ENCODE measurements at places on chromosomes 3 and 15.

- DNase-seq: no peak
Measured at GRCh38 chr3:10329495-10330015, 8.6 kb upstream of the SEC13 start.

DNA sequence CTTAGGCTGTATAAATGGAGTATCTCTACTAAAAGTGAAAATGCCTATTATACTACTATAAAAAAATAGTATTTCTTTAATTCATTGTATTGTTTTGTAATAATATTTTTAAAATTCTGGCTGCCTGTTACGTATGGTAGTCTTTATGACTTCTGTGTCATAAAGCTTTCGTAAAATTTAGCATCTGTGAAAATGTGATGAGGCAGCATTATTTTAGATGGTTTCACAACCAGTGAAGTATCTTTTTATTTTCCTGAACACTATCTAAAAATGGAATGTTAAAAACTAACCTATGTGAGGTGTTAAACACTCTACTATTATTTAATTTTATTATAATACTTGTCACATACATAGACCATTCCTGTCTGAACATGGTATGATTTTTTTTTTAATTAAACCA lies 46.2 kb downstream of the LRCH3 start:
- DNase-seq: no peak

GRCh38 chr15:80414546-80415357 lies 10.6 kb downstream of the ARNT2 start:
- DNase-seq: no peak

GRCh38 chr3:32972482-32973146 lies 21.2 kb downstream of the CCR4 start:
- DNase-seq: no peak

- no peak for DNase-seq
Measured at GRCh38 chr15:24955531-24955921, 739 bp downstream of the SNRPN start.

DNA sequence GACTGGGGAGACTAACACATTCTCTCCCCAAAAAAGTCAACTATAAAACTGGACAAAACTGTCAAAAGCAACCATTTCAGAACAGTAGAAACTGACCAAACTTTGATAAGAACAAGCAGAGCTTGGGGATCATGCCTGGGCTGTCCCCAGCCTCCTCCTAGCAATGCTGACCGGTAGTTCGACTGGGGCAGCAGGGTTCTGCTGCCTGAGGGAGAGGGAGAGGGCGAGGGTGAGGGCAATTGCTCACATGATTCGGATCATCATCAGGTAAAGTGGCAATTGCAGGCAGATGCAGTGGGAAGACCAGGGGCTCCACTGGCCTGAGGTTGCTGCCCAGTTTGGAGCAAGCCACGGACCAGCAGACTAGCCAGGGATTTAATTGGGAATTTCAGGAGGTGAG lies 88.6 kb downstream of the OSBPL10 start:
- no peak for DNase-seq

DNA sequence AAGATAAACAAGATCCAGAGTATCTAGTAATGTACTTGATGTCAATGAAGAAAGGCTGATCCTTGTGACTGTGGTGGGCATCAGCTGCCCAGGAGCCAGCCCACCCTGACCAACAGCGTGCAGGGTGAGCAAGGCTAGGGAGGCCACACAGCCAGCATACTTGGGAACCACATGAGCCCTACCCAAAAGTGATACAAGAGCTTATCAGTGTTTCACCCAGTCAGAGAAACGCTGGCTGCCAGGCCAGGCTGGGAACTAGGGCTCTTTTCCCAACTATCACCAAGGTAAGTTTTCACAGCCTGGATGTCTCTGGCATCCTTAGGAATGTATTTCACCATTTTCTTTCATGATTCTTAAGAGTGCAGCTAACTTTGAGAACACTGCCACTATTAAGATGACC lies 24.9 kb downstream of the CHAC1 start:
- no peak for DNase-seq

- no peak for DNase-seq
Measured at GRCh38 chr15:69931156-69931555, 166.6 kb downstream of the TLE3 start.

GRCh38 chr3:43468133-43468532 lies 153.7 kb downstream of the ANO10 start:
- DNase-seq: no peak

GRCh38 chr3:15676259-15676658 lies 74.7 kb downstream of the BTD start:
- no peak for DNase-seq

- no peak for DNase-seq
Measured at GRCh38 chr3:49519296-49519695, 35.0 kb upstream of the BSN start.

- DNase-seq: no peak
Measured at GRCh38 chr15:77004189-77004588, 9.3 kb downstream of the PSTPIP1 start.

DNA sequence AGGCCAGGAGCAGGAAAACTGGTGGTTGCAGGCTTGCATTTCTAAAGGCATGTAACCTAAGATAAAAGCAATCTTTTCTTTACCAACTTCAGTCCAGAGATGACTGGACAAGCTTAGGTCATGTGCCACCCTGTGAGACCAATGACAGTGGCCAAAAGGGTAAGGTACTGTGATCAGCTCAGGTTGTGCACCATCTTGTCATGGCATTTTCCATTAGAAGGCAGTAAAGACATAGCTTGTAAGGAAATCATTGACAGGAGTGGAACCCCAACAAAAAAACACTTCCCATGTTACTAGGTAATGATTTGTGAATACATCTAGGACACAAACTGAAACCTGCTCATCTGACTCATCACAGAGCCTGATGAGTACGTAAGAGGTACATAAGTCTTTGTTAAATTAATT lies 35.2 kb downstream of the SSR3 start:
- no peak for DNase-seq

All from activated CD4-positive, CD25-positive, alpha-beta regulatory T cell (primary cell).